ENCODE measurements at places on chromosomes 3 and 15.

DNA sequence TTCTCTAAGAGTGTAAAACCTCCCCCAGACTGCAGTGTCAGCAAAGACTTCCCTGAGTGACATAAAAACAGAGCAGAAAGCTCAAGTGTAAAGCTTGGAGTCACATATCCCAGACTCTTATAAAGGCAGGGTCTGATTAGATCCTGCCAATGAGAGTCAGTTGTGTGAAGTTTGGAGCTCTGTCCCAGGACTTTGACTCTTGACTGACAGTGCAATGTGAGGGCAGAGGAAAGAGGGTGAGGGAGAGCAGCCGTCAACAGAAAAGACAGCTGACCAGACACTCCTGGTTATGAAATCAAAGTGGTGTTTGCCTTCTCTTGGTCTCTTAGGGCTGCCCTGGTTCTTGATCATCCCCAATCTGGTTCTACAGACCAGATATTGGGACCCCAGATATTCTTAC, 393.2 kb downstream of the ERC2 start:
- no peak for DNase-seq

DNA sequence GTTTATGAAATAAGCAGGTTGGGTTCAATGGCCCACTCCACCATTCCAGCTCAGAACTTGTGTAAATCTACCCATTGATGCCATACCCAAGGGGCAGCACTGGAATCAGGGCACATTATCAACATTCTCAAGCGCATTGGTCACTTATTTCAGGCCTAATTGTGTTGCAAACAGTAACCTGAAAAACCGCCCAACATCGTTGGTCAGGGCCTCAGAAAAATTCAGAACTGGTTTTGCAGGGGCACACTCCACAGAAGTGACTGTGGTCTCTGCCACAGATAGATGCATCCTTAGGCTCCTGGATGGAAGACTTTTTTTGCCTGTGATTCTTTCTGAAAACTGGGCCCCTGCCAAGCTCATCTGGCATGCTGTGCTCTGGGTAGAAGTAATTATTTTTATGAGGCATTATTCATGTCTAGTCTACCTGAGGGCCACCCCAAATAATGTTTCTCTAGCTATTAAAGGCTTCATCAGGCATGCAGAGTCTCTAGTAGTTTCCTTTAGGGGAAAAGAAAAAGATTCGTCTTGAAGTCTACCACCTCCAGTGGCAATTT, 21.7 kb upstream of the LRTM1 start:
- DNase-seq: no peak

GRCh38 chr15:71089801-71090200, 25.5 kb upstream of the THSD4 start:
- DNase-seq: no peak

GRCh38 chr15:82137261-82137660, 91.4 kb upstream of the MEX3B start:
- no peak for DNase-seq

DNA sequence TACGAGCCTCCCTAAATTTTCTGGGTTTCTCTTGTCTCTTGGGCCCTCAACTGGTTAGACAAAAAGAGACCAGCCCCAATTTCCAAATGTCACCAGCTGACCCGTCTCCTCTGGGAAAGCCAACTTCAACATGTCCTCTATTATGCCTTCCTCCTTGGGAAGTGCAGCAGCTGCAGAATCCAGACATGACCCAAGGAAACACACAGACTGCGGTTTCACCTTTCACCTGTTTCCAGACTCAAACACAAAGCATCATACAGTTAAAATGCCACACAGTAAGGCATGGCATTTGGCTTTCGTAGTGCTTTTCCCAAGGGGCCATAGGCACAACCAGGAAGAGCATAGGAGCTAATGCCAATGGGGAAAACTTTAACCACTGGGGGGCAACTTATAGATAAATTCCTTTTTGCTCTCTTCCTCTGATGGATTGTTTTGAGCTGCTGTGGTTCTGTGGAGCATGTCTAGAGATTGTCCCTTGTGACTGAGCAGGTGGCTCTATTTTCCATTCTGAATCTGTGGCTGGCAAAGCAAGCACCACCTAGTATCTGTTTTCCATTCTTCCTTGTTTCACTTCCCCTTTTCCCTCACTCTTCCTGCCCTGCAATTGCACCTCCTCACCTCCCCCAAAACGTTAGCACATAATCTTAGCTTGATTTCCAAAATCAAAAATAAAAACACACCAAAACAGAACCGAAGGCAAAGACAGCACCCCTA, 49.3 kb downstream of the HHLA2 start:
- no peak for DNase-seq

- no peak for DNase-seq
Observed at GRCh38 chr3:17664923-17665322, 77.5 kb downstream of the TBC1D5 start.

- DNase-seq: no peak
Observed at GRCh38 chr15:85725564-85725963, 69.2 kb downstream of the KLHL25 start.

- DNase-seq: no peak
Observed at GRCh38 chr3:143004823-143005222, 3.5 kb downstream of the U2SURP start.

- no peak for DNase-seq
Observed at GRCh38 chr15:80208758-80209734, 43.0 kb downstream of the CTXND1 start.

- DNase-seq: no peak
Observed at GRCh38 chr15:69755551-69756310, 303.1 kb downstream of the RPLP1 start.

DNA sequence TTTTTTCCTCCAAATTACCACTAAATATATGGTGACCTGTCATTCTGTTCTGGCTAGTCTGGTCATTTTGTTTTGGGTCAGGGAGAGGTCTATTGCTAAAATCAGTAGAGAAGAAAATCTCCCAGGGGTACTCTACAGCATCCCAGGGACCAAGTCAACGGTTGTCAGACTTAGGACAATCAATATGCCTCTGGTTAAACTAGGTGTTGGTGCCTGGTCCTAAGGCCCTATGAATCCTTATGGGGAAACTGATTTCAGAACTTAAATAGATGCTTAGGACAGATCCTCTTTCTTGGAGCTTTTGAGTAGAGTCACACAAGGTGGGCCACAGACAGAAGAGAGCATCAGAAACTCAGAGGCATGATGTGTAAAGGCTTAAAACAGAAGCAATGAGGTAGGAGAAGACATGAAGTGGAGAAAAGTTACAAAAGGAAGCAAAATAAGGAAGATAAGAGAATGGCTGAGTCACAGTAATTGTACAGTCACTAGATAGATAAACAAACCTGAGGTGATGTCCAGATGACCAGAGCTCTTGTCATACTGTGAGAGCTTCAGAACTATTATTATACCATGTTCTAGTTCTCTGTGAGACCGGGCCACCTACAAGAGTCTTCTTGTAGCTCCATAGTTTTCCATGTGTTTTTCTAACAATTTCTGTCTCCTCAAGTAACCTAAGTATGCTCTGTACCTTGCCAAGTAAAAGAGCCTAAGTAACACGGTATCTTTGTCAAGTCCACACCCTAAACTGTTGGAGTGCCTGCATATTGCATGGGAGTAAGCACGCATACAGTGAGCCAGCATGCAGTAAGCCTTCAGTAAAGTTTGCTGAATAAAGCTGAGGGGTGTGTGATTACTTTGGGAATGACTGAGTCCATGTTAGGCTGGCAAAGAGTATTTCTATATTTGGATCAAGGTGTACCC, 44.6 kb upstream of the LEKR1 start:
- no peak for DNase-seq

DNA sequence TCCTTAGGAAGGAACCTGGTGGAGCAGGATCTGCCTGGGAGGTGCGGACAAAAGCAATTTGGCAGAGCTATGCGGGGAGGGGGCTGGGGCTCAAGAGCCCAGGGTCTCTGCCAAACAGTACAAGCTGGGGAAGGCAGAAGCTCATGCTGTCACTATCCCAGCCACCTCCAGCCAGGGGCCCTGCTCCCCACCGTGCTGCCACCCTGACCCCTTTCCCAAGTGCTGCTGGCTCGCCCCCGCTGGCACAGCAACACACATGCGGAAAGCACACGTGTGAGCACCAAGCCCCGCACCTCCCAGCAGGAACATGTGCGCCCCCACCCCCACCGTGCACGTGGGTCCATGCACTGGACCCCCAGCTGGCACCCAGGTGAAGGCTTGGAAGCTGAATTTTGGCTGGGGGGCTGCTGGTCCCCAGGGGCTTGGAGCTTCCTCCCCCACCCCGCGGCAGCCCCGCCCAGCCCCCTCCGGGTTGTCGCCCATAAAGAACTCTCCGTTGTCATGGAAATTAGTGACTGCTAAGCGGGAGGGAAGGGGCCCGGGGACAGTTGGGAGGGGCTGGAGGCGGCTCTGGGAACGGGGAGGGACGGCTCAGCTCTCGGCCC, 742 bp downstream of the CAMKV start:
- DNase-seq: no peak

DNA sequence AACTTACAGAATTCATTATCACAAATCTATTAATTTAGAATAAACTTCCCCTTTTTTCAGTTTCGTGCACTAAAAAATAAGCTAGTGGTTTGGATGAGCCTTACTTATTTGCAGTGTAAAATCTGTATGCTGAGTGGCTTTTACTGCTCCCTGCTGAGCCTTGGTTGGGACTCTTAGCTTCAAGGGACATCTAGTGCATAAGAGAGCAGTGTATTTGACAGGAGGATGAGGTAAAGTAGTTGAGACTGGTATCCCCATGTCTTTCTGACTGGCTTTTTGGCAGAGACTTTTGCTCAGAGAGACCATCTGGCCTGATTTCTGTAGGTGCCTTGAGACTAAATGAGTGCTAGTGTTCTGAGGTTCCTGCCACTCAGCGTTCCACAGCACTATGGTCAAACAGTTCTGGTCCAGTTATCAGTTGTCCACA, 11.8 kb downstream of the CAPN7 start:
- DNase-seq: no peak

DNA sequence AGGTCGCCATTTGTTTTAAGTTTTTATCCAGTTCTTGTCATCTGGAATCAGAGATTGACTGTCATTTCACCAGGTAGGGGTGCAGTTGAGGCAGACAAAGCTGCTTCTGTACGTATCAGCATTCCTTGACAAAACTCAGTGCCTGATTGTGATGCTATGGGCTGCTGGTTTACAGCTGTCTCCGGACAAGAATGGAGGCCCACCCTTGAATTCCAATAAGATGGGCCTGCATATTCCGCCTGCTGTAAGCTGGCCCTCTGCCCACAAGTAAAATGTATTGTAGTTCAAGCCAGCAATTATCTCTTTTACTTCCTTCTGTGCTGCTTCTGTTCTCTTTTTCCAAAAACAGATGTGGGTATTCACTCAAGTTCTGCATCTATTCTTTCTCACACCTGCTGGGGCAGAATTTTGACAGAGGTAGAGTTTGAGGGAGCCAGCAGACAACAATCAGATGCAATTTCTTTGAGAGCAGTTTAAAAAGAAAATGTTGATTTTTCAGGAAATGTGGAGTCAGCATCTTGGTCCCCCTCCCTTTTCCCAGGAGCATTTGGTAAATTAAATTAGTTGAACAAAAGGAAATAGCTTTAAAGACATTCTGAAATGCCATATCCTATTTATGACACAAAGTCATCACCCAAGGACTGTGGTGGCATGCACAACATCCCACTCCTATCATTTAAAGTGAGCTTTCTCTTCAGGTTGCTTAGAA, 53.5 kb downstream of the IQCH start:
- no peak for DNase-seq

- no peak for DNase-seq
Observed at GRCh38 chr15:34582461-34583371, 735 bp downstream of the GOLGA8B start.

DNA sequence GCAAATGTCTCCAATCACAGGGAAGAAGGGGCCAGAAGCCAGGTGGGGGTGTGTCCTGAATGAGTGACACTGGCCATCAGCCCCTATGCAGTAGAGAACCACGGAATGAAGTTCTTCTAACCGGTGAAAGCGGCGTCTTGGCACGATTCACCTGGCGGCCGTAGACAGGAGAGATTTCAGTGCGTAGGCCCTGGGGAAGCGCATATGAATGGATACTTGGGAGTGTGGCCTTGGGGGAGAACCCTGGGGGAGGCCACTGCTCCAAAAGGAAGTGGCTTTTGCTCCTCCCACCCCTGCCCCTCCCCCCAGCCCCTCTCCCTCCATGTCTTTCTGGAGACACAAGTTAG, 43.6 kb downstream of the RBPMS2 start:
- no peak for DNase-seq

Measured in NCI-H1694 (cell line).